ENCODE measurements at places on chromosomes 7 and 10.

GRCh38 chr7:75879771-75880184 lies 944 bp downstream of the RHBDD2 start:
- peak; percentile 36 for DNase-seq

DNA sequence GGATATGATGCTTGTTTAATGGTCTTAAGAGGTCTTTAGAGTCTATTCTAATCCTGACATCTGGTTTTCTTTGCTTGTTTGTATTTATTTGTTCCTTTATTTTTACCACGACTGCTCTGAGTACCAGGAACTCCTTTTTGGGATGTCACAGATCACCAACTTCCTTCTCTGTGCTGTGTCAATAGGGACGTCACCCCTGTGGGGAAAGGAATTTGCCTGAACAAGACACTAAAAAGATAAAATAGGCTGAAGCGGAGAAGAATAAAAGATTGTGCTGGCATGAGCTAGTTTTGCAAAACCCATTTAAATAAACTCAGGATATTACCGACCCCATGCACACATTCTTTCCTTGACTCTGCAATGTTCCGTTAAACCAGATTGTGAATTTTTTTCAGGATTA lies 27.7 kb downstream of the MGMT start:
- no peak for DNase-seq

- DNase-seq, result no peak
These were observed 31.2 kb downstream of the LDB3 start for GRCh38 chr10:86699541-86699940.

DNA sequence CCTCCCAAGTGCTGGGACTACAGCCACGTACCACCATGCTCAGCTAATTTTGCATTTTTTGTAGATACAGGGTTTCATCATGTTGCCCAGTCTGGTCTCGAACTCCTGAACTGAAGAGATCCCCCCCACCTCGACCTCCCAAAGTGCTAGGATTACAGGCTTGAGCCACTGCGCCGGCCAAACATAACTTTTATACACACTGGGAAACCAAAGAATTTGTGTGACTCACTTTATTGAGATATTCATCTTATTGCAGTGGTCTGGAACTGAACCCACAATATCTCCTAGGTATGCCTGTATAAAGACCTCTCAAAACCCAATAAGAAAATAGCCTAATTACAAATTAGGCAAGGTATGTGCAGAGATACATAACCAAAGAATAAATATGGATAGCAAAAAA lies 182.6 kb upstream of the FEZF1 start:
- no peak for DNase-seq

GRCh38 chr10:26682931-26683330 lies 14.6 kb upstream of the PDSS1 start:
- no peak for DNase-seq

- no peak for DNase-seq
These were observed 155.8 kb downstream of the MALRD1 start for GRCh38 chr10:19204246-19204917.

GRCh38 chr10:84225427-84226173 lies at the start of gene LRIT2:
Gene LRIT2 (minus strand): TSS chr10:84225544. CDS start chr10:84225520, 24 bp downstream.
- DNase-seq, result no peak

DNA sequence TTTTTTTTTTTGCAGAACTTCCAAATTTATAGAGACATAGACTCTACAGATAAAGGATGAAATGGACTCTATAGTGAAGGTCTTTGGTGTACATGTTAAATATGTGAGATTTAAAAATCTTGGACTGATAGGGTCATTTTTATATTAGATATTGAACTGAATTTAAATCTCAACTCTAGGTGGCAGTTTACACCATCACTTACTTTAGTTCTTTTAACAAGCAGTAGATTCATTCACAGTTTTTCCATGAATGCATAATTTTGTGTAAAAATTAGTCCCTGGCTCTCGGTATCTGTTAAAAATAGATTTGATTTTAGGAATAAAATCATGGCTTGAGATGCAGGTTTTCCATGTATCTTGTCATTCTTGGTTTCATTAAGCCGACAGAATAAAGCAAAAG lies 31.1 kb upstream of the SNX13 start:
- no peak for DNase-seq

DNA sequence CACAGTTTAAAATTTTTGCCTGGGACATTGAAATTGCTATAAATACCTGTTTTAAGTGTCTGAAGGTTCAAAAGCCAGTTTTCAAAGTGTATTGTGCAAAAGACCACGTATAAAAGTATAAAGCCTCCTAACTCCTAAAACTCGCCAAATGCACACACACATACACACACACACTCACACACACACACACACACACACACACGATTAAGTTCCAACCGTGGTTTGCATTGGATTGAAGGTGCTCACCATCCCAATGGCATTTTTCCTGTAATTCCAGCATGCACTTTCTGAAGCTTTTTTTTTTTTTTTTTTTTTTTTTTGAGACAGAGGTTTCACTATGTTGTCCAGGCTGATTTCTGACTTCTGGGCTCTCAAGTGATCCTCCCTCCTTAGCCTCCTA lies 2.8 kb upstream of the RGS10 start:
- no peak for DNase-seq

GRCh38 chr7:34059136-34059828 lies 153.9 kb downstream of the BMPER start:
- DNase-seq, result no peak

- no peak for DNase-seq
These were observed 144.8 kb upstream of the NEBL start for GRCh38 chr10:21041763-21042458.

- peak; percentile 97 for DNase-seq
These were observed 35.9 kb downstream of the MTURN start for GRCh38 chr7:30170476-30171205.

DNA sequence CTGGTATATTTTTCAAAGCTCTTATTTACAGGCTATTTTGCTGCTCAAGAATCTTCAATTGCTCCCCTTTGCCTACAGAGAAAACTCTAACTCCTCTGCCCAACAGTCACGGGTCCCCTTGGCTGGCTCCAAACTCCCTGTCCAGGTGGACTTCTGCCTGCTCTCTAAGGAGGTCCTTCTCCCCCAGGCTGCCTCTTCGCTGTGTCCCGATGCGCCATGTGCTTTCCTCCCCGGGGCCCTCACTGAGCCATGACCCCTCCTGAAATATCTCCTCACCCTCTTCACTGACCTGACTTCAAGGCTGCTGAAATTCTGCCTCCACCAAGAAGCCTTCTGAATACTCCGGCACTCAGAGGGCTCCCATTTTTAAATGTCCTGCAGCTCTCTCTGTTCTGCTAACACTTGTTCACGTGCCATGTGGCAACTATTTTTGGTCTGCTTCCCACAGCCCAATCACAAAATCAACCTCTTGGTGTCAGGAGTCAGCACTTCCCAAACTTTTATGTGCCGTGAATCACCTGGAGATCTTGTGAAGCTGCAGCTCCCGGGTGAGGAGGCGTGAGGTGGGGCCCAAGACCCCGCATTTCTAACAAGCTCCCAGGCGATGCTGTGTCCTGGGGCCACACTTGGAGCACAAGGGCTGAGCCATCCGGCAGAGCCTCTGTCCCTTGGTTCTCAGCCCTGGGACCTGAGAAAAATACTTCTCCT lies 85.7 kb upstream of the COL13A1 start:
- DNase-seq, result no peak

GRCh38 chr7:32582036-32582435 lies 86.7 kb downstream of the AVL9 start:
- DNase-seq, result no peak

DNA sequence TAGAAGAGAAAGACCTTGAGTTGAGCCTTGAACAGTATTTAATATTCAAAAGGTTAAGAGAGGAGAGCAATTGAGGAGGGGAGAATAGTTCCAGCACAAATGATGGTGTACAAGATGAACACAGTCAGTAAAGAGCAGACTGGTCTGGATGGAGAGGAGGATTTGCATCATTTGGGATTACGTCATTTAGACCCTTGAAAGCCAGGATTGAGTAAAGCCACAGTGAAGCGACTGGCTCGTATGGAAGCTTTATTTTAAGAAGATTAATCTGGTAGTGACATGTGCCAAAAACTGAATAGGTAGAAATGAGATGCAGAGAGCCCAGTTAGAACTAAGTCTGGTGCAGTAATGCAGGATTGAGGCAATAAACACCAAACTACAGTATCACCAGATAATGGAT lies 52.6 kb downstream of the TRUB1 start:
- DNase-seq, result no peak

GRCh38 chr10:112532189-112532588 lies 85.2 kb downstream of the VTI1A start:
- DNase-seq, result peak; percentile 88

DNA sequence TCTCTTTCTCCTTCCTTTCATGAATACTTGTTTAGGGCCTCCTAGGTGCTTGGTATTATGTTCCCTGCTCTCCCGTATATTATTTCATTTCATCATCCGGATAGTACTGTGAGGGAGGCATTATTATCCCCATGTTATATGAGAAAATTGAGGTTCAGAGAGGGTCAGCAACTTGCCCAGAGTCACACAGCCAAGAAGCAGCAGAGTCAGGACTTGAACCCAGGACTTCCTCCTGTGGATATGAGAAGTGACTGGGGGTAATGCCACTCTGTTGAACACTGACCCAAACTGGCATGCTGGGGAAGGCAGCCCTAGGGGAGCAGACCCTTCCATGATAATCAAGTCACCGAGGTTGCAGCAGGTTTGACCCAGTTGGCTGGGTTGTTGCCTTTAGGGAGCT lies 8.2 kb upstream of the SFRP5 start:
- no peak for DNase-seq

DNA sequence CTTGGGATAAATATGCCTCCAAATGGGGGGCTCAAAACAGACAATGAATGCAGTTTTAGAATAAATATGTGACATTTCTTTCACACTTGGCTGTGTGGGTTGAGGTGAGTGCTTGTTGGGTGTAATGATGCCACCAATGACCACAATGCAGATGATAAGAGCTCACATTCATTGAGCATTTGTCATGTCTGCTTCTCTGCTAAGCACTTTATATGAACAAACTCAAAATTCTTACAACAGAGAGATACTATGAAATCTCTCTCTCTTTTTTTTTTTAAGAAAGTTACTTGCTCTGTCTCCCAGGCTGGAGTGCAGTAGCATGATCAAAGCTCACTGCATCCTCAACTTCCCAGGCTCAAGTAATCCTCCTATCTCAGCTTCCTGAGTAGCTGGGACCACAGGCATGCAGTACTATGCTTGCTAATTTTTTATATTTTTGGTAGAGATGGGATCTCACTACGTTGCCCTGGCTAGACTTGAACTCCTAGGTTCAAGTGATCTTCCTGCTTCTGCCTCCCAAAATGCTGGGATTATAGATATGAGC lies 185.4 kb downstream of the JCAD start:
- DNase-seq, result no peak

DNA sequence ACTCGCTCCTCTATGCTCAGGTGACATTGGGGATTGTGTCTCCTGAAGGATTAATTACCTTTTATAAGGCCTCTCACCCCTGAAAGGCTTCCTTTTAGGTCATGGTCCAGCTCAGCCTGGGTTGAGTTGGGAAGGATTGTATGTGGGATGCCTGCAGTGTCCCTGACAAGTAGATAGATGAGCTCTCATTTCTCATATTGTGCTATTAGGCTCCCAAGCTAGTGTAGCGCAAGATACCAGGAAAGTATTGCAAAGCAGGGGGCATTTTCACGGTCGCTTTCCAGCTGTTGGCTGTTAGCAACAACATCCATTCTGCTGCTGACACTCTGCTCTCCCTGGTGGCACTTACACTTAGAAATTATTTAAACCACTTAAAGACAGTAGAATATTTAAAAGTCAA lies 31.9 kb downstream of the NXPH1 start:
- no peak for DNase-seq

- DNase-seq, result peak; percentile 83
These were observed at the start of gene CLIP2 for GRCh38 chr7:74289018-74289658. Gene CLIP2 (plus strand): TSS chr7:74289407. CDS start chr7:74317547, 28,140 bp downstream.

DNA sequence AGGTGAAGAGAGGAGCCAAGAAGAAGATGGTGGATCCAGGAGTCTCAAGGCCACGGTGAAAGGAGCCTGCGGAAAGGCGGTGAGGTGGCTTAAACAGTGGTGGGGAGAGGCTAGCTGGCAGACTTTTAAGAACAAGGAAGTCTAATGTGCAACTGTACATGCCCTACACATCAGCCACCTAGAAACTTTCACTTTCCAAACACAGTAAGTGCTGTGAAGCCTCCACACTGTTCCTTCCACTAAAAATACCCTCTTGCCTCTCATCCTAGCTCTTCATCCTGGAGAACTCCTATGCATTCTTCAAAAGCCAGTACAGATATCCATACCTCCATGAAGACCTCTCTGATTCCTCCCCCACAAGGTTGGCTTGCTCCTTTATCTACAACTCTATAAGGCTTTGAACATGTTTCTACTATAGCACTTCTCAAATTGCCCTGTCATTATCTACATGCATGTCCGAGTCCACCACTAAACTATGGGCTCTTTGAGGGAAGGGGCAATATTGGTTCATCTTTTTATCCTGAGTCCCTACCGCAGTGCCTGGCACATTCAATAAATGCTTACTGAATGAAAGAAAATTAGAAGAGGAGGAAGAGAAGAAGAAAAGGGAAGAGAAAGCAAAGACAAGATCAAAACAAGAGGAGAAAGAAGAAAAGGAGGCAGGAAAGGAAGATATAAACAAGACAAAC lies 54.2 kb downstream of the DNAJC12 start:
- peak; percentile 70 for DNase-seq
